ENCODE measurements at places on chromosomes 2 and 18.

DNA sequence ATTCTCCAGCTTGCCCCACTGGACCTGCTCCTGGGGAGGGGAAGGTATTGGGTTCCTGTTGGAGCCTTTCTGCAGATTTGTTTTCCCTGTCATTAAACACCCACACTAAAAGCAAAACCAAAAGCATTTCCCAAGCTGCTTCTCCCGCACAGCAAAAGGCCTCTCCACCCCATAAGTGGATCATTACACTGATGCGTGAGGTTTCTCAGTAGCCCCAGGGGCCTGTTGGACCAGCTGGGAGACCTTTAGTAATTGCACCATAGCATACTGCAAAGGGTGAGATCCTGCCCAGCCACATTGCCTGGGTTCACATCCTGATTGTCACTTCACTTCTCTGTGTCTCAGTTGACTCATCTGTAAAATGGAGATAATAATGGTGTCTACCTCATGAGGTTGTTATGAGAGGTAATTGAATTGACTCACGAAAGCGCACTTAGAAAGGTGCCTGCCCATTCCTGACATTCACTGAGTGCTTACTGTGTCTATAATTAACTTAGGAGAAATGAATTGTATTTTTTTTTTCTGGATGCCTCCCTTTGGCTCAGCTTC is 43.9 kb downstream of the TOGARAM2 start:
- DNase-seq, result no peak

- DNase-seq, result no peak
Measured at GRCh38 chr2:151237422-151238025, 24.1 kb downstream of the RBM43 start.

- DNase-seq, result no peak
Measured at GRCh38 chr18:73752965-73753364, 394.7 kb downstream of the FBXO15 start.

- DNase-seq, result no peak
Measured at GRCh38 chr2:16326711-16327300, 338.8 kb downstream of the CYRIA start.

GRCh38 chr2:205872716-205873115 is 190.4 kb downstream of the NRP2 start:
- DNase-seq, result no peak

DNA sequence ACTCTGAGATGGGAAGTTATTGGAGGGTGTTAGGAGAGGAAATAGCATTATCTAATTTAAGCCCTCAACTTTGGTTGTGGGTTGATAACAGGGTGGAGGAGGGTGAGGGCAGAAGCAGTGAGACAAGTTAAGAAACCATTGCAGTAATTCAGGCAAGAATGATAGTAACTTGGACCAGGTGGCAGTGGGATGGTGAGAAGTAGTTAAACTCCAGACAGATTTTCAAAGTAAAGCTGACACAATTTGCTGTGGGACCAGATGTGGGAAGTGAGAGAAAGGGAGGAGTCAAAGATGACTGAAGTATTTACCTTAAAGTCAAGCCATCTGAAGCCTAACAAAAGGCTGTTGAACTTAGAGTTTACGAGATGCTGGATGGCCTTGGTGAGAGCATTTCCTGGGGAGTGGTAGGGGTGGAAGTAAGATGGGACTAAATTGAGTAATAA is 163.2 kb upstream of the KLF7 start:
- no peak for DNase-seq

GRCh38 chr2:233798335-233799086 is 20.4 kb downstream of the MROH2A start:
- DNase-seq, result no peak

DNA sequence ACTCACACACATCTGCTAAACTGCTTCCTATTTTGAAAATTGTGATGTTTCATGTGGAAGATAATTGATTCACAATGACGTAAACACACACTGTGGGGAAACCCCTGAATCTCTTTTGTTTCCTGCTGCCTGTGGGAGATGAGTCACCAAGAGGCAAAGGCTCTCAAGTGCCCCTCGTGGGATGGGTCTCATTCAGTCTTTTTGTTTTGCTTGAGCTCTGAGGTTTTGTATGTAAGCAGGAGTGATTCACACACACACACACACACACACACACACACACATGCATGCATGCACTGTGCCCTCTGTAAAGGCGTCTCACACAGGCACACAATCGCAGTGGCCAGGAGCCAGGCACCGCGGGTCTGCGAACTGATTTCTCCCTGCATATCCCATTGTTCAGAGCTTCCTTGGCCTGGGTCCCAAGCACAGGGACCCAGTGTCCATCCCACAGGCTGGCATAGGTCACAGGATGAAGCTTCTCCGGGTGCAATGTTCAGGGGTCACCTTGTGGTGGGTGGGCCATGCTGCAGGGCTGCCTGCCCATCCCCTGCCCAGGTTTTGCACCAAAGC is 12.1 kb upstream of the ARHGEF4 start:
- DNase-seq, result no peak

DNA sequence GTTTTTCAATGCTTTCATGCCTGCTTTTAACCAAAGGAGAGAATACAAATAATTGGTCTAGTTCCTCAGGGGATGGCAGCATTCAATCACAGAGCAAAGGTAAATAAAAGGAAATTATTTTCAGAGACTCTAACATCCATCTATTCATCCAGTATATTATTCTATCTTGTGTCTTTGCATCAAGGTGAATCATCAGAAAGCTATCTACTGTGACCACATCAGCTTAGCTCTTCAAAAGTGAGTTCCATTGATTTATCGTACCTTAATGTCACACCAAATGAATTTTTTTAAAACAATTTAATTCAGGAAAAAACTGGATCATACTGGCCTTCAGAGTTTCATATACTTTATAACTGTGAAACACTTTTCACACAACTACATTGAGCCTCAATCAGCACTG is 66.1 kb downstream of the CHN1 start:
- no peak for DNase-seq

DNA sequence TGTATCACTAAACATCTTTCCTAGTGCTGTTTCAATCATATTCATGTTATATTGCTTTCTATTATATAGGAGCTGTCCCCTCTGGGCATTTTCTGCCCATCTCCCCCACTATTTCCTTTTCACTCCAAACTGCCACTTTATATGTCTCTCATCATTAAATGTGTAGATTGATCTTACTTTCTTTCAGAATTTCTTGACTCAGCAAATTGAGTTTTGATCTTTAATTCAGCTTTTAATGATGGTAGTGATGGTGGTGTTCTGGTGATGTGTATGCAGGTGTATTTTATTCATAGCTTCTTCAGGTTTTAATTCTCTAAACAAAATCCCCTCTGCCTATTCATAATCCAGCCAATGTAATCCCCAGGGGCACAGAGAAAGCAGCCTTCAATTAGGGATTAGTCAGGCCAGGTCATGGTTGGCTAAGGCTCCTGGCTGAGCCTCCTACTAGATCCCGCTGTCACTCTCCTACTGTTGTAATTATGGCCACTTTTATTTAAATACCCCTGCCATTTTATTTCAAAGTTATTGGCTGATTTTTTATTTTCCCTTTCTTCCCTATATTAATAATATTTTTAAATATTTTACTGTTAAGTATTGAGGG is 325.4 kb downstream of the SPAG16 start:
- no peak for DNase-seq

DNA sequence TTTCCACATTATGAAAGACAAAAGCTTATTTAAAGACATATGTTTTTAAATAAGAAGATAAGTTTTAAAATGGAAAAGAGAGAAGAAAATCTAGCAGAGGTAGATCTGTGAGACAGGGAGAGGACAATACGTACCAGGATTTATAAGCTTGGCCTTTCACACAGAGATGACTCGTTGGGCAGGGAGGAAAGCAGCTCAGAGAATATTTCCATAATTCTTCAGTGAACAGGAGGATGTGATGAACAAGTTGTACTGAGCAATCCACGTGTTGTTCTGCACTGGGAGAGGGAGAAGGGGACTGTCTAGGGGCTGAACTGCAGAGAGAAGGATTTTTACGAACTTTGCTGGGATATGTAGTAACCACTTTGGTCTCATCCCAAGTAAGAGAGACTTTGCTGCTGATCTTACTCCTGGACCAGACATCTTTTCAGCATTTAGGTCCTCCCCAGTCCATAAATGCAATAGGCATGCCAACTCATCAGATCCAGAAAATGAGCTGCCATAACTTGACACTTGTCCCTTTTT is 162.5 kb upstream of the SETBP1 start:
- no peak for DNase-seq

GRCh38 chr2:108587621-108588020 is 53.4 kb downstream of the LIMS1 start:
- no peak for DNase-seq

- no peak for DNase-seq
Measured at GRCh38 chr18:5841518-5841917, 53.8 kb downstream of the TMEM200C start.

DNA sequence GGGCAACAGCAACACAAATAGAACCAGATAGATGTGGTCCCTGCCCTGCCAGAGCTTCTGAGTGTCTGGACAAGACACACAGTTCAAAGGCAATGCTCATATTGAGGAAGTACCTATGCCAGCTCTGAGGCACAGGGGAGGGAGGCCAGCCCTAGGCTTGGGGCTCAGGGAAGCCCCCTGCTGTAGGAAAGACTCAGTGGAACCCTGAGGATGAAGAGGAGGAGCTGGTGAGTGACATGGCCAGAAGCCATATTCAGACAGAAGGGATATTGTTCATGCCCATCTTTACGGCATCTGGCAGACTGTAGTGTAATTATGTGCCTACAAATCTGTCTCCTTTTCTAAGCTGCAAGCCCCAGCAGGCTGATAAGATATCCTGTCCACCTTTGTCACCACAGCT is 8.8 kb downstream of the SIGLEC15 start:
- no peak for DNase-seq

DNA sequence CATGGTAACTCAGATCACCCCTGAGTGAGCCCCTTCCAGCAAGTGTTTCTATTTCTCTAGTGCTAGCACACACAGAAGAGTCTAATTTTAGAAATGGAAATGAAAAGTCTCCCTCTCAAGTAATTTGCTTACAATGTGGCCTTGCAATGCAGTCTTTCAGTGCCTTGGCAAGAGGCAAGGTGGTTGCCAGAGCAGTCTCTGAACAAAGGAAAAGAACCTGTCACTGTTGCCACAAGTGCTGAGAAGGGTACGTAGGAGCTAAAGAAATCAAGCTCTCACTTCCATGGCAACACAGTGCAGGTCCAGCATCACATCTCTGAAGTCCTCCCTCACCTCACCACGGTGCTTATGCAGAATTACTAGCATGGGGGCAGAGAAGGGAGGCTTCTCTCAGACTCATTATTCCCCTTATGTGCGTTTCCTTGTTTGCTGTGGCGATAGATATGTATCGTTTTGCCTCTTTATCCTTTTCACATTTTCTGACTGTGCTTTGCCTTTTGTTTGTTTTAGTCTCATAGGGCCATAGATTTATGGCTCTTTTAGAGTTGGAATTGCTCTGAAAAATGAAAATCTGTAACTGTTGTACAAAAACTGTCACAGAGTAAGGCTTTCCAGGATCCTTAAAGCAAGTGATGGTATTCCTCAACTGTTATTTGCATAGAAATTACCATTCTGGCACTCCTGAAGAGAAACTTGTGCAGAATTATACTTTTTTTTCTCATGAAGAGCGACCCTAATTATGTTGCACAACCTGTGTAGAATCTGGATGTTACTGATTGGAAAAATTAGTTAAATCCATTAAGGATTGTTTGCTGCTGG is 164.8 kb downstream of the CCDC85A start:
- DNase-seq, result no peak

- DNase-seq, result no peak
Measured at GRCh38 chr18:68234676-68235075, 480.2 kb downstream of the TMX3 start.

GRCh38 chr2:19818543-19818942 is 83.2 kb downstream of the TTC32 start:
- DNase-seq, result no peak

DNA sequence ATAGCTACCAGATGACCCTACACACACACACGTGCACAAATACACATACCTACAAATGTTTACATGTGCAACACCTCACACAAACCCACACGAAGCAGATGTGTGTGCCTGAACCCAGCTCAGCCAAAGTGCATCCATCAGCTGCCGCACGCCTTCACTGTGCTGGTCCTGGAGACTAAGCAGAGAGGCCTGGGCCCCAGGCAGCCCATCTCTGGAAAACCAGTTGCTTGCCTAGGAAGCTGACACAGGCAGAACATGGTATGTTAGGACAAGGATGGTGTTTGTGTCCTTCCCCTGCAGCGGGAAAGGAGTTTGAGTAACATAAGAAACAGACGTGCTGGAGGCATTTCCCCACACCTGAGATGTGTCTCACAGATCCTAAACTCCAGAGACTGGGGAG is 86.7 kb downstream of the SEPTIN10 start:
- no peak for DNase-seq

- DNase-seq, result no peak
Measured at GRCh38 chr2:239201884-239202283, 198.9 kb downstream of the HDAC4 start.

- no peak for DNase-seq
Measured at GRCh38 chr2:233849607-233850271, 4.6 kb downstream of the HJURP start.

DNA sequence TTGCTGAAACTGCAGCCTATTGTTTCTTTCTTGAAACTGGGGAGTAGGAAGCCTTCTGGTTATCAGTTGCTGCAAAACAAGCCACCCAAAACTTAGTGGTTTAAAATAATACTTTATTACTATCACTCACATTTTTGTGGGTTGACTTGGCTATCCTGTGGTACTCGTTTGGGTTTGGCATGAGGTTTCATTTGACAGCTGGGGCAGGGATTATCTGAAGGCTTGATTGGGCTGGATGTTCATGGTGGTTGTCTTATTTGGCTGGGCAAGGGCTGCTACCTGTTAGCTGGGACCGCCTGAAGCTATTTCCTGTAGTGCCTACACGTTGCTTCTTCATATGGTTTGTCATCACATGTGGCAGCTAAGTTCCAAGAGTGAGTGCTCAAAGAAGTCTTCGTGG is 122.3 kb downstream of the PLCL1 start:
- DNase-seq, result no peak

DNA sequence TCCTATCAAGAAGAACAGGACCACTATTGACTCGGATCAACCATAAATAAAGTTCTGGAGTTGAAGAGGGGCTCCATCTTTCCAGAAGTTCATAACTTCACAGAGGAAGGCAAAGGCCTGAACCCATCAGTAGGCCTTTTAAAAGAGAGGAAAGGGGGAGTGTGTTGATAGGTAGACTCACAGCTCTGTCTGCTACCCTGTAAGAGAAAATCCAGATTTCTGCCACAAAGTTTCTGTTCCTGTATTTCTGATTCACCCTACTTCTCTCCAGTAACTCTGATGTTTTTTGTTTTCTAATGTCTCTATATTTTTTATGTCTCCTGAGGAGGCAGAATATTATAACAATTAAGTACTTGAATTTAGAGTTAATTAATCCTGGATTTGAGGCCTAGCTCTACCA is 564.0 kb downstream of the TNS1 start:
- DNase-seq, result no peak

GRCh38 chr2:229150317-229150716 is 120.8 kb downstream of the PID1 start:
- no peak for DNase-seq

GRCh38 chr2:105272176-105272575 is 30.6 kb downstream of the GPR45 start:
- no peak for DNase-seq

DNA sequence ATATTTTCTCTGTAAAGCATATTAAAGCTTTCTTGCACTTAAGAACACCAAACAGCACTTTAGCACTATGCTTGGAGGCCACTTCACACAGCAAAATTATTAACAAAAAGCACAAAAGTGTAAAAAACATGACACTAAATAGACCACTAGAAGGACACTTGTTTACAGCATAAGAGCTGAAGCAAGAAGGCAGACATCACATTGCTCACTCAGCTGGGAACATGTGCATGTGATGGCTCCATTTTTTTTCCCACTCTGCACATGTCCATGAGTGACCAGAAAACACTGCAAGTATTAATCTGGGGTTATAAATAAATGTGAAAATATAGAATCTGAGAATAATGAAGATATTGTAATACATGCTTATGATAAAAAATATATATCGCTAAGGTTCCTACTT is 103.1 kb upstream of the MAPRE2 start:
- no peak for DNase-seq

Measured in stimulated activated CD8-positive, alpha-beta memory T cell treated with anti-CD3 and anti-CD28 coated beads, Interleukin-15, amount 100 ng/mL, for 24 hours (primary cell).